Neural progenitor cell (in vitro differentiated cells): ENCODE measurements at places on chromosomes 12 and 14. TPM values are rescaled to one million over a fixed set of nuclear protein-coding genes. Genes with fewer than 3 reads are reported as not detected.
A peak's percentile ranks its signal among the peaks of the same experiment; 100 is the strongest.

DNA sequence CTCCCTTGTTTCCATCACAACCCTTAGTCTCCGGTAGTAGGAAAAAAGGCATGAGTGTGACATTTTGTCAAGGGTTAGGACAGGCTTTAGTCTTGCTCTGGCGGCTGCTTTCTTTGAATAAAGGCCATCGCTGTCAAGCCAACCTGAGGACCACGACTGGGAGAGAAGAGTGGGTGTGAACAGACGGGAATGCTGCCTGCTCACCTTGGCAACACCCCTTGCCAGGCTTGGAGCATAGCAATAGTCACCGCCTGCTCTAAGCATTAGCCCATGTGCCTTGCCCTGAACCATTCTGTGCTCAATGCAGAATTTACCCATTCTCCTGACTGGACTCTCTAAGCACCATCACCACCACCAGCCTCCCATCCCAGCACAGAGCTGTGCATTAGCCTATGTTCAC, 36.2 kb downstream of the SPTB start:
- no peak for DNase-seq

- peak; percentile 75 for DNase-seq
Measured at GRCh38 chr14:60349663-60350365, 100.8 kb downstream of the PPM1A start.

DNA sequence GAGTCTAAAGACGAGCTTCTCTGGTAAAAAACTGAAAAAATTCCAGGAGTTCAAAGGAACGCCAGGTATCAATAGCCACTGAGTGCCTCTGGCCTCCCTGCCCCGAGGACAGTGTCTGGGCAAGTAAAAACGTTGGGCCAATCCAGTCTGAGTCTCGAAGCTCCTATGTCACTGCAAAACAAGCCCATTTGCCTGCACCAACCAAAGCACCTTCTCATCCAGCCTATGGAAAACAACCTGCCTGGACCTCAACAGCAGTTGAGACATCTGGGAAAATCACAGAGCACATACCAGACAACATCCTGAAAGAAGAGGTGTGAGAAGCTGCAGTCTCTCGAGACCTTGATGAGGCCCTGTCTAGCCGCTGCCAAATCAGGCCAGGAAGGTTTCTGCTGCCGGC, 56.6 kb downstream of the RNF34 start:
- no peak for DNase-seq

GRCh38 chr14:96042248-96042930, 3.2 kb downstream of the C14orf132 start:
- DNase-seq: no peak

GRCh38 chr14:27528328-27528727, 930.5 kb upstream of the NOVA1 start:
- DNase-seq: peak; percentile 62

DNA sequence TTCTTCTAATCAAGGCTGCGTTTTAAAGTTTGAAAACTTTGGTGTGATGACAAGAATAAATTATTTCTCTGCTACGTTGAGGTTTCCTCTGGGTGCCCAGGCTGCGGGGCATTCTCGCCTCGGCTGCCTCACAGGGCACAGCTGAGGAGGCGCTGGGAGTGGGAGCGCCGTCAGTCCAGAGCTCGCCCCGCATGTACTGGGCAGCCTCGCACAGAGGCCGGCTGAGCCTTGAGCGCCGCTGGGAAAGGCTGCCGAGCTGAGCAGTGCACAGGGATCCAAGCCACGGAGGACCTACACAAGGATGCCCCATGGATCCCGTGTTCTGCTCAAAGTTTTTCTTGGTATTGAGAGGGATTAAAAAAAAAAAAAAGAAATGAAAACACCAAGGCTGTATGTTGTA, 11.6 kb downstream of the RFX4 start:
- DNase-seq: peak; percentile 54

- DNase-seq: no peak
Measured at GRCh38 chr14:102951034-102951433, 28.6 kb downstream of the AMN start.

- no peak for DNase-seq
Measured at GRCh38 chr14:36605506-36605857, 23.1 kb upstream of the NKX2-8 start.

DNA sequence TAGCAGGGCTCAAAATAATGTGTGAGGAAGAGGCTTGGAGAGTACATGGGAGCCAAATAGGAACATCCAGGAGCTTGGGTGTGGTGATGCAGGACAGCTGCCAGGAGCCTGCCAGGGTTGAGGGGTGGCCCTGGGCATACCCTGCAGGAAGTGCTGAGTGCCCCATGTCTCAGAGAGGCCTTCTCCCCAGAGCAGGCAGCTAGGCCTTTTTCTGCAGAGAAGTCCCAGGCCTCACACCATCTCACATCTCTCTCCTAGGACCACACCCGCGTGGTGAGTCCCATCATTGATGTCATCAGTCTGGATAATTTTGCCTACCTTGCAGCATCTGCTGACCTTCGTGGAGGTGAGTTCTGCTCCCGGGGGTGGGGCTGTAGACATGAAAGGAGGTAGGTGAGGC, 66.9 kb downstream of the ERH start:
- DNase-seq: no peak

NRXN3 gene
- 5.9 and 6.1 TPM in 2 replicates for total RNA-seq

KERA gene
- total RNA-seq: not detected in 2 replicates

B3GNT4 gene
- 0.30 and 0.53 TPM in 2 replicates for total RNA-seq

FKBP3 gene
- 149 and 209 TPM in 2 replicates for total RNA-seq
